Smooth muscle cell of trachea (primary cell): ENCODE measurements at places on chromosomes 13 and 19. TPM values are rescaled to one million over a fixed set of nuclear protein-coding genes. Genes with fewer than 3 reads are reported as not detected.

The DIAPH3 gene
- total RNA-seq: 1.5 and 19.6 TPM in 2 replicates

The C19orf67 gene
- 0.17 TPM in 1 of 2 replicates, not detected in the other for total RNA-seq

The PTPRH gene
- 4.5 and 10.9 TPM in 2 replicates for total RNA-seq

The KCNK6 gene
- total RNA-seq: 1.5 and 3.6 TPM in 2 replicates

The SMIM44 gene
- not detected in 2 replicates for total RNA-seq

The RUBCNL gene
- total RNA-seq: 11.2 and 17.0 TPM in 2 replicates

The C5AR2 gene
- not detected in 2 replicates for total RNA-seq

The CLDN10 gene
- total RNA-seq: not detected in 2 replicates

The ERVV-1 gene
- total RNA-seq: not detected in 2 replicates

The GDF15 gene
- 37.7 and 138 TPM in 2 replicates for total RNA-seq

The CD79A gene
- 0.17 TPM in 1 of 2 replicates, not detected in the other for total RNA-seq

The OVOL3 gene
- not detected in 2 replicates for total RNA-seq

The SELENOV gene
- 0.33 TPM in 1 of 2 replicates, not detected in the other for total RNA-seq

The C1QTNF9 gene
- total RNA-seq: not detected in 2 replicates

The MEIOSIN gene
- not detected in 2 replicates for total RNA-seq

The NKPD1 gene
- under 0.01 and 0.66 TPM in 2 replicates for total RNA-seq

The FGF22 gene
- 0.15 TPM in 1 of 2 replicates, not detected in the other for total RNA-seq

The TSHZ3 gene
- 14.4 and 15.5 TPM in 2 replicates for total RNA-seq

The FPR1 gene
- total RNA-seq: not detected in 2 replicates

The IGSF23 gene
- total RNA-seq: 0.17 TPM in 1 of 2 replicates, not detected in the other
